ENCODE measurements at places on chromosomes 2 and 18. TPM values are rescaled to one million over a fixed set of nuclear protein-coding genes. Genes with fewer than 3 reads are reported as not detected.

RAPGEF4 gene
- total RNA-seq: 1.8 TPM

ERBB4 gene
- 1.5 TPM for total RNA-seq

BMP10 gene
- total RNA-seq: not detected

DNA sequence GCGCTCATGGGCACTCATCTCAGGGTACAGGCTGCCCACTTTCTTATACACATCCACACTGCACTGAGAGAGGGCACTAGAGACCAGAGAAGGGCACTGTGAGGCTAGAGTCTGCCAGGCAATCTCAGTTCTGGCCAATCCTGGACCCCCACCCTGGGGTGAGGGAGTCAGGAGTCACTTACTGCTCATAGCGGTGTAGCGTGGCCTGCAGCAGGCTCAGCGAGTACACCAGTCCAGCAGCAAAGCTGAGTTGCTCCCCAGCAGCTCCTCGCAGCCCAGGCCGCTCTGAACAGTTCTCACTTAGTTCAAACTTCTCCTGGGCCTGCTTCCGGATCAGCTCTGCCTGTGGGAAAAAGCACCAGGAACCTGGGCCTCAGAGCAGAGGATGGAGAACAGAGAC lies 12.3 kb downstream of the DCTN1 start:
- no peak for DNase-seq

DNA sequence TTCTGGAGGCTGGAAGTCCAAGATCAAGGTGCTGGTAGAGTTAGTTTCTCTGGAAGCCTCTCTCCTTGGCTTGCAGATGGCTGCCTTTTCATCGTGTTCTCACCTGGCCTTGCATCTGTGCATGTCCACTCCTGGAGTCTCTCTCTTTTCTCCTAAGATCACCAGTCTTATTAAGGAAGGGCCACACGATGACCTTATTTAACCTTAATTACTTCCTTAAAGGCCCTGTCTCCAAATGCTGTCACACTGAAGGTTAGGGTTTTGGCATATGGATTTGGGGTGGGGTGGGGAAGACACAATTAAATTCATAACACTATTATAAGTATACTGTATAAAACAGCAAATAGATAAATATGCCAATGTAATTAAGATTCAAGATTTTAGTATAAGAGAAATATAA lies 402.4 kb upstream of the HS6ST1 start:
- no peak for DNase-seq

- DNase-seq: no peak
Observed at GRCh38 chr2:193542762-193543161, 1348.0 kb upstream of the TMEFF2 start.

GRCh38 chr2:2530334-2530733 lies 199.3 kb upstream of the MYT1L start:
- DNase-seq: peak; percentile 13

- DNase-seq: no peak
Observed at GRCh38 chr2:68366083-68366560, 1.0 kb downstream of the PLEK start.

GRCh38 chr18:46264255-46264654 lies 160.1 kb downstream of the HAUS1 start:
- peak; percentile 43 for DNase-seq

DNA sequence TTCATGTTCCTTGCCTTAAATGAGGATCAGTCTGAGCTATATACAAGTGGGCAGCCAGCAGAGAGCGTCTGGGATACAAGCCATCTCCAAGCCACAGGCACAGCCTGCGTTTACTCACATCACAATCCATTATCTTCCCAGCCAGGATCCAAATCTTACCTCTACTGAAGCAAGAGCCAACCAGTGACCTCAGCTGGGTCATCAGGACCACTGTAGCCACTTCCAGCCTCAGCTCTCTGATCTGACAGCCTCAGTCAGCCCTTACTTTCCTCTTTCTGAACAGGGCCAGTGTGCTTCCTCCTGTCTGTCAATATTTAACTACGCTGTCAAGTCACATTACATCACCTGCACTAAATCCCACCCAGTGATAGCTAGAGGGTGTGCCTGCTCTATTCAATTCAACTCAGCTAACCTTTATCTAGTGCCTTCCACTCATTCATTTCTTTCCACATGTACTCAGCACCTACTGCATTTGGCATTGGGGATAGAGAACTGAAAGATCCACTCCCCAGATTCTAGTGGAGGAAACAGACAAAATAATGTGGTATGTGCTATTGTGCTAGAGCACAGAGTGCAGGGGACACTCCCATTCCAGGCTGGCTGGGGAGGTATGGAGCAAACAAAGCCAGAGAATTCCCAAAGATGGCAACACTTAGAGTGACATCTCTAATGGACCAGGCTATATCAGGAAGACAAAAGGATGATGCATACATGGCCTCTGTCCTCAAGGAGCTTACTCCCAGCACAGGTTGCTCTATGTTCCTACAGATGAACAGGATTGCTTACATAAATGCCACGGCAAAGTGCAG lies 146.5 kb downstream of the NCKAP5 start:
- peak; percentile 51 for DNase-seq

All from neural progenitor cell (in vitro differentiated cells).